ENCODE measurements at places on chromosomes 13 and 19.
A peak's percentile ranks its signal among the peaks of the same experiment; 100 is the strongest.

GRCh38 chr19:4029247-4029614 is 21.7 kb downstream of the PIAS4 start:
- no peak for DNase-seq

- DNase-seq = no peak
These were observed 14.0 kb downstream of the PDX1 start for GRCh38 chr13:27933580-27934328.

DNA sequence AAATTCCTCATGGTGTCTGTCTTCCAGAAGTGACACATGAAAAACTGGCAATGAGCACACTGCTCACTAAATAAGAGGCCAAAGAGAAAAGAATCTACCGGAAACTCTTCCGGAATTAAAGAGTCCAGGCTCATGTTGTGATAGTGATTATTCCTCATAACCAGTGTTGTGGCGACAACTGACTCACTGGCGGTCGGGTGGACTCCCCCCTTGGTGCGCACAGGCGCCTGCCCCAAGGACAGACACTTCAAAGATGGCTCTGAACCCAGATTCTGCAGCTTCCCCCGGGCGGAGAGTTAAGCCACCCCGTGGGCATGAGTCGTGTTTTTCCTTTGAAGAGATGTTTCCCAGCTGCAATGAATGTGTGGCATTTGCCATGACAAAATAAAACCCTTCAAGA is 10.3 kb downstream of the IL17D start:
- no peak for DNase-seq

DNA sequence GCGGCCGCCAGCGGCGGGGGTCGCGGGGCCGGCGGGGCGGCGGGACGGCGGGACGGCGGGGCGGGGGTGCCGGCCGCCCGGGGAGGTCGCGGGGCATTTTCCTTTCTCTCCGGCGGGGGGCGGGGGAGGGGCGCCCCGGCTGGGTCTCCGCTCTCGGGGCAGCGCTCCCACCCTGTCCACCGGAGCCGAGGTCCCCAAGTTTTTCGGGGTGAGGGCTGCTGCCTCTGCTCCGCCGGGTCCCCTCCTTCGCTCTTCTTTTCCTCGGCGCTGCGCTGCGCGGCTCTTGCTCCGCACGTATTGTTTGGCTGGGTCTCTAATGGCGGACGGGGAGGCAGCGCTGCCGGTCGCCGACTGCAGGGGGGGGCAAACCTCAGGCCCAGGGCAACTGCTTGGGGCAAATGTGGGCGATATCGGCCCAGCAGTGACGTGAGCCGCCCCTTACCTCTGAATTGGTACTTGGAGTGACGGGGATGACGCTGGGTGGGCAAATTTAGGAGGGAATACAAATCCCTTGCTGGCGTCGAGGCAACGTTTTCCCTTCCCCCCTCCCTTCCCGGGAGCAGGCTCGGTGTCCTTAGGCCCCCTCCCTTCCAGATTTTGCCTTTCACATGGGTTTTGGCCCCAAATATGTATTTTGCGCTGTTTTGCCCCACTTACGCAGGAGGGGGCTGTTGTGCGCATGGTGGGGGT is 759 bp downstream of the ZMYM2 start:
- DNase-seq = peak; percentile 61

DNA sequence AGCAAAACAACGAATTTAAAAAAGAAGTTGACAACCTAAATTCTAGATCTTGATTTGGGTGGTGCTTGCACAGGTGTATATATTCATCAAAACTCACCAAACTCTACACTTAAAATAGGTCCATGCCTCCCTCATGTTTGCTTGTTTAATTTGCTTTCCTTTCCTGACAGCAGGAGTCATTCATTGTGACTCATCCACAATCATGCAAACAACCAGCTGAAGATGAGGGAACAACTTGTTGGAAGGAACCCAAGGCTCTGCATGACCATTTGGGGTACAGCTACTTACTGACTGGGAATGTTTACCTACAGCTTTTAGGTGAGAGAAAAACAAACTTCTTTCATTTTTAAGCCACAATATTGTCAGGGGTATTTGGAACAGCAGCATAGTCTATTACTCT is 96.6 kb downstream of the RXFP2 start:
- no peak for DNase-seq

- no peak for DNase-seq
These were observed 53.4 kb downstream of the KLF12 start for GRCh38 chr13:74080762-74081161.

GRCh38 chr13:27427641-27428040 is 3.2 kb downstream of the GTF3A start:
- DNase-seq = no peak

DNA sequence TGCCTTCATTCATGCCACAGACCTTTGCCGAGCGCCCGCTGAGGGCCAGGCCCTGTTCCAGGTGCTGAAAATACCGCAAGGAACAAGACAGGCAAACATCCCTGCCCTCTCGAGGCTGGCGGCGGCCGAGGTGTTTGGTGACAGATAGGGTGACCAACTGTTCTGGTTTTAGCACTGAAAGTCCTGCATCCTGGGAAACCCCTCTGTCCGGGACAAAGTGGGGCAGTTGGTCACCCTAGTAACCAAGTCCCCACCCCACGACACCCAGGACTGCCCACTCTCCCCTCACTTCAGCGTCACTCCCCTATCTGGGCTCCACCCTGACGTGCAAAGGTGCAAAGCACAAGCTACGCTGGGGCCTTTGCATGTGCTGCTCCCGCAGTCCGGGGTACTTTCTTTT is 17.3 kb downstream of the ZBTB7A start:
- DNase-seq = no peak

- DNase-seq = no peak
These were observed 1287.1 kb downstream of the PCDH9 start for GRCh38 chr13:65943024-65943423.

DNA sequence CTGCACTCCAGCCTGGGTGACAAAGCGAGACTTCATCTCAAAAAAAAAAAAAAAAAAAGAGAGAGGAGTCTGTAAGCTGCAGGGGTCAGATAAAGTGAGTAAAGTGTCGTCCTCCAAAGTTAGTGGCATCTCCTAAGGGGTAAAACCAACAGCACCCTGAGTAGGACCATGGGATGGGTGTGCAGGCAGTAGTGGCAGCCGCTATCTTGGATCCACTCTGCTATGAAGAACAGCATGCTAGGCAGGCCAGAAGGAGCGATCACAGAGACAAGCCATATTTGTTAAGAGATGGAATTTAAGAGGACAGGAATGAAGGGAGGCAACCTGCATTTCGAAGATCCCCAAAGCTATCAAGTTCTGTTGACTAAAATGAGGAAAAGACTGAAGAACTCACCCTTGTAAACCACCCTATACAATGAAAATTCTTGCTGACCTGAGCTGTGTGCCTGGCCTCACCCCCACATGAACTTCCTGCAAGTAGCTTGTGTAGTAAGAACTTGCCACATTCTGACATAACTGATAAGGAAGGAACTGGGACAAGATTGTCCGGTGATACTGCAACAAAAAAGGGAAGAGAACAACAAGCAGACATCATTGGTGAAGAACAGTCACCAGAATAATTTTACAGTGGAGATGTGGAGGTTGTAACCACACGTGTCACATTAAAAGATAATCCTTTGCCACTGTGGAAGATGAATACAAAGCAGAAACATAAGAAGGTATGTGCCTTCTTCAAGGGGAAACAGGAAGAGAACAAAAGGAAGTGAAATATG is 16.2 kb downstream of the DPY19L3 start:
- DNase-seq = no peak

DNA sequence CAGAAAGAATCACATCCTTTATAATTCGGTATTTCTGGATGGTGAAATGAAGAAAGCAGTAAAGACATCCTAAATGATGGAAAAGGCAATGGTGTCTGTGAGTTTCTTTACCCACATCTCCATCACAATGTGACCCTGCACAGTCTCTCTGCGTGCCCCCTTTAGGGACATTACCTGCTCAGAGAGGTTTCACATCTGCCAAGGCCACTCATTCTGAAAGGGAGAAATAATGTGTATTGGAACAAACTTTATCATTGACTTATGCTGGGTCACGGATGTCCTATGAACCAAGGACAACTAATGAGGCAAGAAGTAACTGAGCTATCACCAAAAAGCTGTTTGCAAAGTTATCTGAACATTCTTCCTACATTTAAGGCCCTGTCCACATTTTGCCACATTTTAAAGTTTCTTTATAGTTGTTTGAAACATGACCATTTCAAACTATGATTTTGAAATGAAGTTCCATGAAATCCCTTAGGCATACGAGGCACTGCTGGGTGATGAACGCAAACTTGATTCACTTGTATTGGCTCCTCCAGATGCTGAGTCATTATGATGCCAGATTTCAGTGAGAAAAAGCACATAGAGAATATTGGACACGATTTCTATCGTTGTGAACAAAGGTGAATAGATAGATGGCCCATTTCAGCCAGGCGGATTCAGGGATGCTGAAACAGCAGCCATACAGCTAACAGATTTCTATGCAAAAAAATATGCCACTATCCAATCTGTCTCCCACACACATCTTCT is 63.5 kb upstream of the HMGB1 start:
- no peak for DNase-seq

- no peak for DNase-seq
These were observed 108.4 kb upstream of the NBEA start for GRCh38 chr13:34833562-34834182.

- DNase-seq = no peak
These were observed 815 bp downstream of the SPACA4 start for GRCh38 chr19:48607359-48607755.

DNA sequence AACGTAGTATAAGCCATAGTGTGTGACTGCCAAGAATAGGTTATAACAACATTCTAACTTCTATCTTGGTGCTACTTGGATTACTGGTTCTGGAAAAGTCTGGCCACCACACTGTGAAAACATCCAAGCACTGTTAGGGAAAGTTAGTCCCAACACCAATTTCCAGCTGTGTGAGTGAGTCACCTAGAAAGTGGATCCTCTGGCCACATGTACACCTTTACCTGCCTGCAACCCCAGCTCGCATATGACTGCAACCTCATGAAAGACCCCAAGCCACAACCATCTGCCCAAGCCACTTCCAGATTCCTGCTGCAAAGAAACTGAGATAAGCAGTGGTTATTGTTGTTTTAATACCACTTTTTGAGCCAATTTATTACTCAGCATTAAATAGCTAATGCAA is 404.5 kb downstream of the KCTD12 start:
- DNase-seq = no peak

DNA sequence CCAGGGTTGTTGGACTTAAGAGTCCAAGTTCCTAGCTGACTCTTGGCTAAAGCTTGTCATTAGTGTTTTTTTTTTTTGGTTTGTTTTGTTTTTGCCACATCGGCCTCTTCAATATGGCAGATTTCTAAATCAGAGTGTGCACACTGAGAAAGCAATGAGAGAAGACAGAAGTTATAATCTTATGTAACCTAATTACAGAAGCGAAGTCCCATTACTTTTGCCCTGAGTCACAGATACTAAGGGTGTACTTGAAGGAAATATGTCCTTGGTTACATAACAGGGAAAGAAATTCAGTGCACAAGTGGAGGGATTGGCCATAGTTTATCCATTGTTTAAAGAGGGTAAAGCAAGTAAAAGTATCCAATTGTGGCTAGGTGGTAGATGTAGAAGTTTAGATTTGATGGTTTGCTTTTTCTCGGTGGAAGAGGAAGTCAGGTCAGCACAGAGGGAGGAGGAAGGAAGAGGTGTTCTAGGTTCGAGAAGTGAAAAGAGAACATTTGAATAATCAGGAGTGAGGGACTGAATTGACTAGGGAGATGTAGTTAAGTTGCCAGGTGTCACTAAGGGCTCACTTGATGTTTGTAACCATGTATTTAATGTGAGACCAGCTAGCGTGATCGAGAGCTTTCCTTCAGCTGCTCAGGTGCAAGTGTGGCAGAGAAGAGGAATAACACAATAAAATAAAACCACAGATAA is 12.2 kb downstream of the GTF2F2 start:
- no peak for DNase-seq

DNA sequence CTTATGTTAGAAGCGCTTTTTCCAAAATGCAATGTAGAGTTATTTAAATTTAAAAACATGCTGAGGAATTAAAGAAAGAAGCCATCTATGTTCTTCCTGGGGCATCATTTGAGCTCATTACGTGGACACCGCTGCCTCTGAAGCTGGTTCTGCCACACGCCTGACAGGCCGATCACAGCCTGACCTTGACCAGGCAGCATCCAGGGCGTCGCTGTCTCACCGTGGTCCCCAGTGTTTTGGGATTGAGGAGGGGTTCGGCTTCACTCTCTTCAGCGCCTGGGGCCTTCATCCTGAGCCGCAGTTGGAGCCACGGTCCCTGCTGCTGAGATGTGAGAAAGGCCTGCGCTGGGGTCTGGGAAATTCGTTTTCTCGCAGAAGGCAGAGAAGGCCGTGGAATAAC is 64.0 kb downstream of the ATP11A start:
- DNase-seq = no peak

DNA sequence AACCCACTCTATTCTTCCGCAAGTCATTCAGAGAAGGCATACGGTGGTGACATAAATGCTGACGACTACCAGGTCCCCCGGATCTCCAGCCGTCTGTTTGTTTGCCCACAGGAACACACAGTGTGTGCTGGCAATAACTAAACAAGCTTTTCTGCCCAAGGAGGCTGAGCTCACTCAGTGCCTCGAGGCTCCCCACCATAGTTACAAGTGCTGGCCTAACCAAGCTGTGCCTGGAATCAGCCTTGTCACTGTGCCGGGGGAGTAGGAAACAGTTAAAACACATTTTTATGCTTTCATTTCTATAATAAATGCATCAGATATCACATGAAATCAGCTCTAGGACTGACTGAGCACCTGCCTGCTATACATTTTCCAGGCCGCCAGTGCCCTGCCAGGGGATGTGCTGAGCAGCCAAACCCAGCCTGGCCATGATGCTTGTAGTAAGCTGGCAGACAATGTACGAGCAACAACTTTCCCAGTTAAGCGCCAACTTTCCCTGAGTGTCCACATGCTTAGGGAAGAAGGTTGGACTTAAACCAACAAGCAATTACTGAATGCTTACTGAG is 28.1 kb downstream of the BRD4 start:
- no peak for DNase-seq

- DNase-seq = no peak
These were observed 634.7 kb downstream of the UQCRFS1 start for GRCh38 chr19:28578208-28578607.

- DNase-seq = no peak
These were observed 107.0 kb upstream of the MCF2L start for GRCh38 chr13:112861876-112862615.

DNA sequence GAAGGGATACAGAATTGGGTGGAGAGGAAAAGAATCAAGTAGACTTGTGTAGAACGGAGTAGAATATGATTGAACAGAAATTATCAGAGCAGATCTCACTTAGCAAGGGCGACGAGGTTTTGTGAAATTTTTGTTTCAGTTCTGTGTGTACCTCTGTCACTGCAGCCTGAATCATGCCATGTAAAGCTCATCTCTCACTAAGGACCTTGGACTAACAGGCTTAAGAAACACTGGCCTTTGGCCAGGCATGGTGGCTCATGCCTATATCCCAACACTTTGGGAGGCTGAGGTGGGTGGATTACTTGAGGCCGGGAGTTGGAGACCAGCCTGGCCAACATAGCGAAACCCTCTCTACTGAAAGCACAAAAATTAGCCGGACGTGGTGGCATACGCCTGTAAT is 62.6 kb downstream of the MYH14 start:
- no peak for DNase-seq

Measured in activated T-helper 2 cell treated with anti-CD3 and anti-CD28 coated beads, Interferon-gamma antibody, Interleukin-2, Interleukin-4, amounts not matched to agents 10 μg/mL and 5 μg/mL and 100 μg/mL, durations not matched to agents 14 hours and 24 hours and 36 hours (primary cell).